ENCODE measurements at places on chromosomes 3 and 15. TPM values are rescaled to one million over a fixed set of nuclear protein-coding genes. Genes with fewer than 3 reads are reported as not detected.

- DNase-seq: no peak
These were observed 220.0 kb downstream of the MEIS2 start for GRCh38 chr15:36880224-36880912.

DNA sequence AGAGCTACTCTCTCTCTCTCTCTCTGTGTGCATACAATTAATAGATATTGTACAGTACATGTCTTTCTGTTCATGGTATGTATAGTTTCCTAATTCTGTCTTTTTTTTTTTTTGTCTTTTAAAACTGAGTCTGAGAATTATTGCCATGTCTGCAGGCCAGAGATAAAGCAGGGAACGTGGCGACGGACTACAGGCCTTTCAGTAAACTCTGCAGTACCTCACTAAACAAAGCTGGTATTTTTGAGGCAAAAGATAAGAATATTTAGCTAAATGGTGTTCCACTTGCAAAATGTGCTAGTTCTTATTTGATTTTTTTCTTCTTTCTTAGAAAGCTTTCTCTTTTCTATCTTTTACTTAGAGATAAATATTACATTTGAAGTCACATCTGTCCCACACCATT, 44.0 kb upstream of the EHHADH start:
- no peak for DNase-seq

The MRPL3 gene
- polyA plus RNA-seq: 131 TPM

The TEX9 gene
- 34.7 TPM for polyA plus RNA-seq

- DNase-seq: no peak
These were observed 344 bp downstream of the LINS1 start for GRCh38 chr15:100601617-100602063.

- DNase-seq: no peak
These were observed 1.5 kb upstream of the SNX22 start for GRCh38 chr15:64149893-64150578.

GRCh38 chr3:10982782-10983181, 9.8 kb upstream of the SLC6A1 start:
- no peak for DNase-seq

DNA sequence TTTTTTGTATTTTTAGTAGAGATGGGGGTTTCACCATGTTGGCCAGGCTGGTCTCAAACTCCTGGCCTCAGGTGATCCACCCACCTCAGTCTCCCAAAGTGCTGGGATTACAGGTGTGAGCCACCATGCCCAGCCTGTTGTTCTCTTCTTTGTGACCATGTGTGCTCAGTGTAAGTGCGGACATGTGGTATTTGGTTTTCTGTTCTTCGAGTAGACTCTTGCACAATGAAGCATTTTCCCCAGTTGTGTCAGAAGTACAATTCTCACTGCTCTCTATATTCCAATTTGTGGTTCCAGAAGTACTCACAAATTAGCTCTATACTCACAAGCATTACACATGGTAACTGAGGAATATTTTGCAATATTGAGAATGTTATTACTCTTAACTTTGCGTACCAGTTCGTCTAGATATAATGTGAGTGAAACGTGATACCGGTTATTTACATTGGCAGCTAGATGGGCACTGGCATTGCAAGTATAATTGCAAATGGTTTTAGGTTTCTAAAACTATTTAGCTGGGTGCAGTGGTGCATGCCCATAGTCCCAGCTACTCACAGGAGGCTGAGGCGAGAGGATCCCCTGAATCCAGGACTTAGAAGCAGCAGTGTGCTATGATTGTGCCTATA, 34.2 kb upstream of the MTMR14 start:
- no peak for DNase-seq

DNA sequence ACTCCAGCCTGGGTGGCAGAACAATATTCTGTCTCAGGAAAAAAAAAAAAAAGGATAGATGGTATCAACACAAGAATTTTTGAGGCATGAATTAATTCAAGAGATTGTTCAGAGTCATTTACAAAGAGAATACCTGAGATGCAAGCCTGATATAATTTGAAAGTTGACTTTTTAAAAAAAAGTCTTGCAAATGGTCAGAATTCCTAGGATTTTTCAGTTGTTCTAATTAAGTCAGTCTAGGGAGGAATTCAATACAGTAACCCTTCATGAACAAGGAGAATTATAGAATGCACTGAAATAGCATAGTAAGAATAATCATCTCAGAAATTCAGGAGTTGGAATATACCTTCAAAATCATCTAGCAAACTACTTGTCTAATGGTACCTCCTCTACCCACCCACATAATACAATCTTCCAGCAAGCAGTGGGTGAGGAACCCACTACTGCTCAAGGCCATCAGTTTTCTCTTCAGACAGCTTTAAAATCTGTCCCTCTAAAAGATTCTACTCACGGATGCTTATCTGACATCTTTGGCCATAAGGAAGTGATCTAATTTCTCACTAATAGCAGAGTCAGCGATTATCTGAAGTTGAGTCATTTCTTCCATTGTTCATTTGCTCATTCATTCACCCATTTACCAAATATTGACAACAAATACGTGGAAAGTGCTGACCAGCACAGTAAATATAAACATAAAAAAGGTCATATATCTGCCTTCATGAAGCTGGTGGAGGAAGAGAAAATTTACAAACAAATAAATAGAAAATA, 159.6 kb downstream of the GREM1 start:
- DNase-seq: no peak

DNA sequence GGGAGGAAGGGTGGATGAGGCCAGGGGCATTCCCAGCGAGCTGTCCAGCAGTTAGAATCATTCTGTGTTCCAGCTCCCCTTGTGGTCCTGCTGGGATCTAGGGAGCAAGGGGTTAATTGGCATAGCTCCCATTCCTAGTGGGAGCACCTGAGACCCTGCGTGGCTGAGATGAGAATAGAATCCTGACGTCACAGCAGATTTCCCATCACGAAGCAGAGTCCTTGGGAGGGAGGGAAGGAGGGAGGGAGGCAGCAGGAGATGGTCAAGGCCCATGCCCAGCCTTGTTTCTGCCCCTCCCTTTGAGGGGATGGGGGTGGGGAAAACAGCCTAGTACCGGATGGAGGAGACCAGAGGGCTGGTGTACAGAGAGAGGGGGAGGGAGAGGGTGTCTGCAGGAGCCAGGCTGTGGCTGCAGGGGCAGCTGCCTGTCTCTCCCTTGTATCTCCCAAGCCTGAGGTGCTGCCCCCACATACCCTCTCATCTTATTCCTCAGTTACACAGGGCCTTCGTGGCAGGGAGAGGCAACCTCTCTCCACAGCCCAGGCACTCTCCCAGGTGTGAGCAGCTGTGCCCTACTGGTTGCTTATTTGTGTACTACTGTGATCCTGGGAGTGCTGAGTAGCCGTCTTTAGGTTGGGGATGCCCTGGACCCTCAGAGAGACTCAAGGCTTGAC, 5.4 kb downstream of the TYRO3 start:
- no peak for DNase-seq

GRCh38 chr3:48064292-48064829, 48.1 kb upstream of the MAP4 start:
- no peak for DNase-seq

- no peak for DNase-seq
These were observed 23.7 kb downstream of the RBM5 start for GRCh38 chr3:50112462-50112861.

DNA sequence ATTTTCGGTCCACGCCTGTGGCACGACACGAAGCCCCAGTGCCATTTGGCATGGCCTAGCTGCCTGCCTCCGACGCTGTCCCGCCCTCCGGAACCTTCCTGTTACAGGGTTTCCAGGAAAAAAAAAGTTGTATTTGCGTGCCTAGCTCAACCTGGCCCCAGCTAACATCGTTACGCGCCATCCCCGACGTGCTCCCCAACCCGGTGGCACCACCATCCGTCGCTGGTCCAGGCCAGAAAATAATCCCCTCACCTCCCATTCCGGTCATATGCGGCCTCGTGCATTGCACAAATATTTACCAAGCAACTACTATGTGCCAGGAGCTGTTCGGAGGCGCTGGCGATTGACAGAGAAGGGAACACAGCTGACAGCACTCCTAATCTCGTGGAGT, 1.4 kb upstream of the CYP1A1 start:
- no peak for DNase-seq

The ULK4 gene
- 6.1 TPM for polyA plus RNA-seq

DNA sequence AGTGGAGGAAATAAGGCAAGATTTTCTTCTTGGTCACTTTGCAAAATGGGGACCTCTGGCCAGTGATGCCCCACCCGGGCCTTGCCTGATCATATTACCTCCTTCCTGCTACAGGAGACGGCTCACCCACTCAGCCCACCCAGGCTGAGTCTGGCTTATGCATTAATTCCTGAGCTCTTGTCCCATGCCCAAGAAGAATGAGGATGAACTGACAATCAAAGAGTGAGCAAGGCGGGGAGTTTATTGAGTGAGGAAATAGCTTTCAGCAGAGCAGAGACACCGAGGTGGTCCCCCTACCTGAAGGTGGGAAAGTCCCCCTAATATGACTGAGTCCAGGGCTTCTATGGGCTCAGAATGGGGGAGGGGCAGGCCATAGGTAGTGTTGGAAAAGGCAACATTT, 107.5 kb downstream of the EOMES start:
- DNase-seq: no peak

DNA sequence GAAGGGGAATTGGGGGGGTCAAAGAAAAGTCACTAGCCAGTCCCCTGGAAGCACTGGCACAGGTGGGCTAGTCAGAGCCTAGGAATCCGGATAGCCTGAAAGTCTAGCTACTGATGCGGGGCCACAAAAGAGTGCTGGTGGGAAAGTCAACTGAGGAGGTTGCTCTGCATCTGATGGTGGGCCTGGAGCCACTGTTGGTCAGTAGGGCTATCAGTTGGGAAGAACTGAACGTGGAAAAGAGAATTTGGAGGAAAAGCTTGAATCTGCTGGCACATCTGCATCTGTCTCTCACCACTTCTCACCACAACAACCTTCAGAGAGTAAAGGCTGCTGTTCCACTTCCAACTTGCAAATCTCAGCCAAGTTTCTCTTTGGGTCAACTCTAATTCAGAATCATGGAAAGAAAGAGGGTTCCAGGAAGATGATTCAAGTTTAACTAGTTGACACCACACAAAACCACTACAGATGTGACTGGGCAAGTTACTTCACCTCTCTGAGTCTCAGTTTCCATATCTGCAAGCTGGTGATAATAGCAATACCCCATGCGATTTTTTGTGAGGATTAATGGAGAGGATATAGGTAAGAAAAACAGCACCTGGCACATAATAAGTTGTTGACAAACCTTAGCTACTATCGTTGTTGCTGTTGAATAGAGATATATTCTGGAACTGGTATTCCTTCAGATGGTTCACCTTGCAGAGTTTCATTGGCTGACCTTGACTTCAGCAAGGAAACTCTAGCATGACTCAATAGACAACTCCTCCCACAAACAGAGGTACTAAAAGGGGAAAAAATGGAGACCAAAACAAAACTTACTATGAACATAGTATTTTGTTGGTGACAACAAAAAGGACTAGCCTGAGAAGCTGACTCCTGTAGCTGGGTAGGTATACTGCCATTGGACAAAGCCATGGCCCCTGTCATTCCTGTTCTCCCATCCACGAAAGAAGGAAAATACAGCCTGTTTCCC, 280.2 kb upstream of the STT3B start:
- no peak for DNase-seq

The PROS1 gene
- 38.0 TPM for polyA plus RNA-seq

The SUMF1 gene
- polyA plus RNA-seq: 46.8 TPM

DNA sequence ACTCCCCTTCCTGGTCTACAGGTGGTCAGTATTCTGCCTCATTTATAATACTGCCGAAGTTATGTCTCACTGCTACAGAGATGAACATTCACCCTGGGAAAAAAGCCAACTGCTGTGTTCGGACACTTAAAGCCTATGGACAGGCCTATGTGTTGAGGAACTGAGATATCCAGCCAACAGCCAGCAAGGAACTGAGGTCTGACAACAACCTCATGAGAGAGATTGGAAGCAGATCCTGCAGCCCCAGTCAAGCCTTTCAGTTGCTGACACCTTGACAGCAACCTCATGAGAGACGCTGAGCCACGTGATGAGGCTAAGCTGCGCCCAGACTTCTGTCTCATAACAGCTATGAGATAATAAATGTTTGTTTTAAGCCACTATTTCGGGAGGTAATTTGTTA, 18.2 kb upstream of the FHIT start:
- no peak for DNase-seq

DNA sequence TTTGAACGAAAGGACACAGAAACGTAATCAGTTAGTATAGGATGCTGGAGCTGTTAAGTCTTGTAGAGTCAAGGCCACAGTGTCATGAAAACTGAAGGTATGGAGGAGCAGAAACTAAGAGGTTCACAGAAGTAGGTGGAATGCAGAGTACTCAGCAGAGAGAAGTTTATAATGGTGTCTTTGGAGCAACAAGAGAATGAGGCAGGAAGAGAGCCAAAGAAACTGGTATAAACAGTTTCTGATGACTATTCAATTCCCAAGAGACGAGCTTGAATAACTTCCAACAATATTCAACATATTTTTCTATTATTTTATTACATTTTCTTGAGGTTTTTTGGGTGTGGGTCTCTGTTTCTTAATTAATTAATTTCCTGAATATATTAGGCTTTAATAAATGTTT, 29.6 kb downstream of the GALK2 start:
- no peak for DNase-seq

- DNase-seq: no peak
These were observed 6.6 kb downstream of the TMEM212 start for GRCh38 chr3:171849617-171850319.

DNA sequence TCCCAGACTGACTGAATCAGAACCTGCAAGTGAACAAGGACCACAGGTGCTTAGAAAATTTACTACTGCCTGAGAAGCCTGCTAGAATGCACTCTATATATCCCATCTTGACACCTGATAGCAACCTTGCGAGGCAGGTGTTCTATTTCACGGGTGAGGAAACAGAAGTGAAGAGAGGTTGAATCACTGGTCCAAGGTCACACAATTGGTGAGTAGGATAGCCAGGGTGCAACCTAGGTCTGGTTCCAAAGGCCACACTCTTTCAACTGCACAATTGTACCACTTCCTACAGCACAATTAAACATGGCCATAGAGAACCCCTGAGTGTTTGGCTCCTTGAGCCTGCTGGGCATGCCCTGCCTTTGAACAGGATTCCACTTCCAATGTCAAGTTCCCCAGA, 87.0 kb downstream of the RAB11A start:
- no peak for DNase-seq

GRCh38 chr3:168117059-168117458, 21.3 kb upstream of the GOLIM4 start:
- no peak for DNase-seq

DNA sequence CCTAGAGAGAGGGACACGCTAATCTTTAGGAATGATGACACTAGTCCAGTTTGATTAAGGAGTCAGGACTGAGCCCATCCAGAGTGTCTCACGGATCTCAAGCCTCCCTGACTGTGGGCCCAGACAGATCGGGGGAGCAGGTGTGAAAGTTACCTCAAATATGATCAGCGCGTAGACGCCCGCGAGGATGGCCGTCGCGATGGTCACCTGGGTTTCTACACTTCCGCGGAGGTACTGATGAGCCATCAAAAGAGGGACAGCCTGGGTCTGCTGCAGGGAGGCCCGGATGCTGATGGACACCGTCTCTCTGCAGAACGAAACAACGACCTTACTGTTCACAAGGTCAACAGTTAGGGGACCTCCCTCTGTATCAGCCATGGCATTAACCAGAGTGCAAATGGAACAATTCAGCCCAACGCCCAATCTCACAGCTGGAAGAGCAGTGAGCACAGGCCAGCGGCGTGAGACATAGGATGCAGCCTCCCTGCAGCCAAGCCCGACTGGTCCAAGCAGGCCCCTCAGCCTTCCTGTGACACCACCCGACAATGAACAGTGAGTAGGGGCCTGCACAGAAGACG, 84.4 kb downstream of the OCA2 start:
- DNase-seq: no peak

GRCh38 chr3:10320320-10320677, 613 bp downstream of the SEC13 start:
- DNase-seq: no peak
